K562 (cell line): ENCODE measurements at places on chromosomes 1 and 21. TPM values are rescaled to one million over a fixed set of nuclear protein-coding genes. Genes with fewer than 3 reads are reported as not detected.

DNA sequence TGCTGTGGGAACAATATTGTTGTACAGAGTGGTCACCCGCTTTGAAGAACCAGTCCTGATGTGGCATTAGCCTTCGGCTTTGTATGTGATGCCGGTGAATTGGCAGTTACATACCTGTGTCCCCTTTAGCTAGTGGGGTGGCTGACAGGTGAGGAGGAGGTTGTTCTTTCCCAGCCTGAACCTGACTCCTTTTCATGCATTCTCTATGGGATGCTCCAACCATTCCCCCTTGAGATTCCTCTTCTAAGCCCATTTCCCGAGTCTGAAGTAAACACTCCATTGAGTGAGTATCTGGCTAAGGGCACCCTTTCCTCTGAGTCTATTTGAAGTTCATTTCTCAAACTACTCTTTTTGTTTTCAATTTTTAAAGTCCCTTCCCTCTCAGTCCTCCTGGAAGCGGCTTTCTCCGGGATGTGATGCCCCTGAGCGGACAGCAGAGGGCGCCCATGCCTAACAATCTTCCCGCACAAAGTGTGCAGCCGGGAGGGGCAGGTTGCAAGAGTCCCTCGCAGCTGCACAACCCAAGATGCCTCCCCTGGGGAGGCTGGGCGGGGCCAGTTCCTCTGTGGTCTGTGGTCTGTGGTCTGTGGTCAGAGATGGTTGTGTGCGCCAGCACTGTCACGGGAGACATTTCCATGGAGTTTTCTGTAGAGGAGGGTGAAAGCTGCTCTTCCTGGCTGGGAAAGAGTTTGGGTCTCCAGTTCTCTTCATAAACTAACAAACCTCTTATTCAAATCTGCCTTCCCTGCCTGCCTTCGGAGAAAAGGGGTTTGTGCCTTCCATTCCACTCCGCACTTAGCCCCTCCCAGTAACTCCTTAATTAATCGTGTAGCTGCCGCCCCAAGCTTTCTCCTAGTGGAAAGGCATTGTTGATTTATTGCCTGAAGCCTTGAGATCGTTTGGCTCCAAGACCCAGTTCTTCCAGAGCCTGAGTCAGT is 36.4 kb upstream of the LMX1A start:
- DNase-seq, result peak; percentile 98
- H3K27ac ChIP-seq, result no peak overlapping the region
- H3K27me3 ChIP-seq, result peaks cover 4% of the 10 kb centered on the region; the same call in 1 of the 3 replicates
- H3K4me3 ChIP-seq, result no peak overlapping the region

GRCh38 chr1:32255072-32256071 is 4.3 kb downstream of the LCK start:
- no peaks in the 10 kb centered on the region for H3K36me3 ChIP-seq
- H3K4me1 ChIP-seq, result peaks cover 18% of the 10 kb centered on the region
- no peaks in the 10 kb centered on the region for H3K27me3 ChIP-seq
- no peak overlapping the region for H3K4me3 ChIP-seq
- DNase-seq, result no peak
- H3K27ac ChIP-seq, result no peak overlapping the region

GRCh38 chr1:155082301-155083051 is 3.8 kb downstream of the EFNA3 start:
- peaks cover 40% of the 10 kb centered on the region for H3K4me1 ChIP-seq
- no peak for DNase-seq
- peaks cover 3% of the 10 kb centered on the region; the same call in 1 of the 3 replicates for H3K27me3 ChIP-seq
- no peak overlapping the region for H3K27ac ChIP-seq
- peaks cover 7% of the 10 kb centered on the region; the same call in 1 of the 3 replicates for H3K36me3 ChIP-seq

- no peak overlapping the region for H3K27ac ChIP-seq
- DNase-seq, result peak; percentile 22
- no peaks in the 10 kb centered on the region for H3K36me3 ChIP-seq
- H3K27me3 ChIP-seq, result peaks cover 64% of the 10 kb centered on the region
Measured at GRCh38 chr1:20589331-20590278, 708 bp downstream of the CDA start.

DNA sequence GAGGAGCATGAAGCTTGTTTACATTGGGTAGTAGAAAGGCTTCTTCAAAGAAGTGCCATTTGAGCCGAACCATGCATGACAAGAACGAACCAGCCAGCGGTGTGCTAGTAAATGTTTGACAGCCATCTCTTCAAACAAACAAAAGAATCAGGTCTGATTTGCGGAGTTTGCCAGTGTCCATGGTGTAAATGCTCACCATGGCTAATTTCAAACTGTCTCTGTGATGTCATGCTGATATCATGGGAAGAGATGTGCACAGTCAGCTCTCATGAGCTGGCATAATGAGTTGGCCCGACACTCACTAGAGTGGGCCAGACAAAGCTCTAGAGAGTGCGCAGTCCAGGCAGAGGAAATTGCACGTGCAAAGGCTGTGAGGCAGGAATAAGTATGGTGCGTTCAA is 101.1 kb downstream of the KAZN start:
- no peaks in the 10 kb centered on the region for H3K4me1 ChIP-seq
- peaks cover 66% of the 10 kb centered on the region for H3K27me3 ChIP-seq
- no peak overlapping the region for H3K4me3 ChIP-seq
- no peak overlapping the region for H3K27ac ChIP-seq
- H3K36me3 ChIP-seq, result no peaks in the 10 kb centered on the region
- no peak for DNase-seq

DNA sequence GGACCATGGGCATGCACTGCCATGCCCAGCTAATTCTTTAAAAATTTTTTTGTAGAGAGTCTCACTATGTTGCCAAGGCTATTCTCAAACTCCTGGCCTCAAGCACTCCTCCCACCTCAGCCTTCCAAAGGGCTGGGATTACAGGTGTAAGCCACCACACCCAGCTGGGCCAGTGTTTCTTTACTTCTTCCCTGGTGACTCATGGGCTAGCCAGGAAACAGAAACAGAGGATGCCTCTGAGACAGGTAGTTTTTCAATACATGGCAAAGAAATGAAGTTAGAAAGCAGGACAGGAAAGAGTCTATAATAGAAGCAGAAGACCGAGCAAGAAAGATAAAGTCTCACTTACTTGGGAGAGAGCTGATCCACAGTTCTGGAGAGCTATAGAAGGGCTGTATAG is 7.6 kb upstream of the C1orf74 start:
- H3K4me3 ChIP-seq, result no peak overlapping the region
- H3K4me1 ChIP-seq, result 0 out of 3 replicates have a peak, but pooled peaks cover 2% of the 10 kb centered on the region
- no peak for DNase-seq
- H3K27ac ChIP-seq, result no peak overlapping the region

DNA sequence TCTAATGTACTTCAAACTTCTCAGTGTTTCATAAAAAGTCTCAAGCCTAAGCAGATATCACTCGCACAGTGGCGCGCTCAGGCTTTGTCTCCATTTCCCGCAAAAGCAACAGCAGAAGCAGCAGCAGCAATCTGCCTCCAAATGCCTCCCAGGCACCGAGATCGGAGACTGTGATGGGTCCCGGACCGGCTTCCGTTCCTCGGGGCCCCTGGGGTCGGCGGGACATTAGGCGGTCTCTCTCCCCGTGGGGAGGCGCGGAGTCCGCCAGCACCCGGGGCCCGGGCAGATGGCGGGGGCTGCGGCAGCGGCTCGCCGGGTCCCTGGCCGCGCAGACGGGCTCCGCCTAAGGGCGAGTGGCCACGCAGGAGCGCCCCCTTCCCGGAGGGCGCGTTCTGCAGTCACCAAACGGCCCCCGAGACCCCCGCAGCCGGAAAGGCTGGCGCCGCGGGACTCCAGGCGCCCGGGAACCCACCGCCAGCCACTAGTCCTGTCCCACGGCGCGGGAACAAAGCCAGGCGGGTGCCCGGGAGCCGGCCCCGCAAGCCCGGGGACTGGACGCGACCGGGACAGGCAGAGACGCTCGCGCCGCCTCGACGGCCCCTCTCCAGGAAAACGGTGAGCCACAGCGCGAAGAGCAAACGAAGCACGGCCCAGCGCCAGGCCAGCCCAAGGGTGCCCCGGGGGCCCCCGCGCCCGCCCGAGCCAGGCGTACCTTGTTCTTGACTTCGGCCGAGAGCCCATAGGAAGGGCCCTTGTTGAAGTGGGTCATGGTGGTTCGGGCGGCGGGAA is 590 bp downstream of the CNN3 start:
- H3K4me3 ChIP-seq, result no peak overlapping the region
- peaks cover 16% of the 10 kb centered on the region; the same call in 2 of the 3 replicates for H3K27me3 ChIP-seq
- DNase-seq, result no peak
- no peaks in the 10 kb centered on the region for H3K36me3 ChIP-seq
- H3K27ac ChIP-seq, result no peak overlapping the region

DNA sequence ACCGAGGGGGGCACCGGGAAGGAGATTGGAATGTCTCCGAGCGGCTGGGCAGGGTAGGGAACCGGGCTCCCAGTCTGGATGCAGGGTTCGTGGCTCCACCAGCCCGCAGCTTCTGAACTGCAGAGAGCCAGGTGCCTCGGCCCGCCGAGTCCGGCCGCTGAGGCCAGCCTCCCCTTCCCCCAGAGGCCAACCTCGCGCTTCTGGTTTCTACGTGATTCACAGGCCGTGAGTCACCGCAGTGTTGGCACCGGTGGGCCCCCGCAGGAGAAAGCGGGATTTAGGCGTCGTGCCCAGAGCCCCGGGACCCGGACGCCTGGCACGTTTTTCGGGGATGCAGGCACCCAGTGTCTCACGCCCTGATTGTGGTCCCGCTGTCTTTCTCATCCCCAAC is 458 bp downstream of the CRABP2 start:
- H3K36me3 ChIP-seq, result no peaks in the 10 kb centered on the region
- H3K4me3 ChIP-seq, result no peak overlapping the region
- H3K4me1 ChIP-seq, result peaks cover 36% of the 10 kb centered on the region
- H3K27me3 ChIP-seq, result no peaks in the 10 kb centered on the region

GRCh38 chr1:113928941-113929749 is at the start of gene HIPK1:
Gene HIPK1, plus strand, starts transcription at chr1:113929324.
- peaks cover 15% of the 10 kb centered on the region for H3K4me1 ChIP-seq
- H3K27me3 ChIP-seq, result no peaks in the 10 kb centered on the region
- DNase-seq, result peak; percentile 93
- peak within 1 kb of the TSS; percentile 96 for H3K27ac ChIP-seq
- H3K36me3 ChIP-seq, result peaks cover 15% of the 10 kb centered on the region; the same call in 1 of the 3 replicates

DNA sequence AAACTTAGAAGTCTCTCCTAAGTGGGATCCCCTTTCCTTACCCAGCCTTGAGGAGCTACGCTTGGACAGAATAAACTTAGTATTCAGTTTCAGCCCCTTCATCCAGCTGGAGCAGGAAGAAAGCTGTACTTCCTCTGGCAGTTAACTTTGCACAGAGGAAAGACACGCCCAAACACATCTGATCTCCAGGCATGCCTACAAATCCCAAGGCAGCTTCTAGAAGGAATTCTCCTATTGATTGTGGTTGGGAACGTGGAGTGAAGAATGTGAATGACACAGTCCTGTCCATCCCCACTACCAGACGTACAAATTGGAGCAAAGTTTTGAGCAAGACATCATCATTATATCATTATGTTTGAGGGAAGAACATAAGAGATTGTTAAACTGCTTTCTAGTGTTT is 6.6 kb upstream of the AK4 start:
- no peak overlapping the region for H3K4me3 ChIP-seq
- no peak overlapping the region for H3K27ac ChIP-seq
- no peak for DNase-seq
- H3K4me1 ChIP-seq, result no peaks in the 10 kb centered on the region

GRCh38 chr1:226100436-226101391 is 38.2 kb downstream of the H3-3A start:
- no peak overlapping the region for H3K4me3 ChIP-seq
- H3K27me3 ChIP-seq, result no peaks in the 10 kb centered on the region
- H3K36me3 ChIP-seq, result no peaks in the 10 kb centered on the region
- no peak overlapping the region for H3K27ac ChIP-seq
- H3K4me1 ChIP-seq, result peaks cover 23% of the 10 kb centered on the region

- no peak for DNase-seq
- no peaks in the 10 kb centered on the region for H3K4me1 ChIP-seq
- H3K27ac ChIP-seq, result no peak overlapping the region
- no peak overlapping the region for H3K4me3 ChIP-seq
- no peaks in the 10 kb centered on the region for H3K36me3 ChIP-seq
Measured at GRCh38 chr21:18985584-18985983, 582.0 kb upstream of the TMPRSS15 start.

The PGBD5 gene
- 0.31 TPM in 1 of 2 replicates, not detected in the other for polyA plus RNA-seq

The PLA2G2D gene
- polyA plus RNA-seq, result not detected in 2 replicates

The OPTC gene
- polyA plus RNA-seq, result not detected in 2 replicates

The CRYBG2 gene
- polyA plus RNA-seq, result 3.1 and 8.1 TPM in 2 replicates

The UBL4B gene
- not detected in 2 replicates for polyA plus RNA-seq
